Ureter (tissue), 1 donor: ENCODE measurements at places on chromosomes 2 and 18.
A peak's percentile ranks its signal among the peaks of the same experiment; 100 is the strongest.

DNA sequence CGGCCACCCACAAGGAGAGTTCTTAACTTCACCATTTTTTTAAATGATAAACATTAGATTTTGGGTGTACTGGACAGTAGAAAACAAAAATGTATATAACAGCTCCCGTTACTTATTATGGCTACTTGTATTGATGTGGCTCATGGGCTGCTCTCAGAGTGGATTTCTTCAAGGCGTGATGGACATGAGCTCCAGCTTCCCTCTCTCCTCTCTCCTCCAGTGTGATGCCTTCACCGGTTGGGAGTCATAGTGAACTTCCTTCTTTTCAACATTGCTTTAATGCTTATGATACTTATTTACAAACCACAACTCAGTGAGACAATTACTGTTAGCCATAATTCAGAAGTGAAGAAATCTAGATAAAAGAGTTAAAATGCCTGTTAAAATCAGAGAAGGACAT lies 515.2 kb downstream of the RNF144A start:
- no peak for DNase-seq

GRCh38 chr18:13288509-13289133 lies 70.1 kb downstream of the LDLRAD4 start:
- DNase-seq: no peak

DNA sequence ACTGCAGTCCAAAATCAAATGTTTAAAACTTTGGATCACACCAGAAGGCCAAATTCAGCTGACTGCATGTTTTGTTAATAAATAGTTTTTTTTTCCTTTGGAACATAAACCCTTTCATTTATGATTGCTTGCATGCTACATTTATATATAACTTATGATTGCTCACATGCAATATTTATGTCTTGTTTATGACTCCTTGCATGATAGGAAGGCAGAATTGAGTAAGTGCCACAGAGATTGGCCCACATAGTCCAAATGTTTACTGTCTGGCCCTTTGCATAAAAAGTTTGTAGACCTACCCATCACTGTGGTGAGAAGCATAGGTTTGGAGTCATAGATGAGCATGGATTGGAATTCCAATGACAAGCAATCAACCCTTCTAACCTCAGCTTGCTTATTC lies 30.8 kb downstream of the WDFY1 start:
- no peak for DNase-seq

DNA sequence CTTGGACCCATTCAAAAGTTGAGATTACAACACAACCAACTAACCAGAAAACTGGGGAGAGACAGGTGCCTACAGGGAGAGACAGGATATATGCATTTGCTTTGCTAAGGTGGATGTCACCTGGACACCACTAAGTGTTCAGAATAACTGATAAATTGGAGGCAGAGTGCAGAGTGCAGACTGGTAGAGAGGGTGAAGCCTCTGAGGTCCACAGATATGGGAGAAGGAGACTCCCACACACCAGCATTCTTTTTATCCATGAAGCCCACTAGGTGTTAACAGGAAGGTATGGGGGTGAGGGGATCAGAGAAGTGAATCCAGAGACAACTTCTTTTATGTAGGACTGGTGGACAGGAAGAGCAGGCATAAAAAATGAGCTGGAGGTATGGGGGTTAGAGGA lies 1310.0 kb upstream of the ZEB2 start:
- DNase-seq: no peak

GRCh38 chr2:168015274-168015953 lies 232.0 kb downstream of the STK39 start:
- DNase-seq: no peak

- DNase-seq: no peak
Measured at GRCh38 chr2:120315367-120316033, 30.4 kb upstream of the INHBB start.

- no peak for DNase-seq
Measured at GRCh38 chr18:80136679-80137078, 27.6 kb downstream of the ADNP2 start.

- DNase-seq: no peak
Measured at GRCh38 chr2:236718207-236718992, 148.8 kb downstream of the ACKR3 start.

DNA sequence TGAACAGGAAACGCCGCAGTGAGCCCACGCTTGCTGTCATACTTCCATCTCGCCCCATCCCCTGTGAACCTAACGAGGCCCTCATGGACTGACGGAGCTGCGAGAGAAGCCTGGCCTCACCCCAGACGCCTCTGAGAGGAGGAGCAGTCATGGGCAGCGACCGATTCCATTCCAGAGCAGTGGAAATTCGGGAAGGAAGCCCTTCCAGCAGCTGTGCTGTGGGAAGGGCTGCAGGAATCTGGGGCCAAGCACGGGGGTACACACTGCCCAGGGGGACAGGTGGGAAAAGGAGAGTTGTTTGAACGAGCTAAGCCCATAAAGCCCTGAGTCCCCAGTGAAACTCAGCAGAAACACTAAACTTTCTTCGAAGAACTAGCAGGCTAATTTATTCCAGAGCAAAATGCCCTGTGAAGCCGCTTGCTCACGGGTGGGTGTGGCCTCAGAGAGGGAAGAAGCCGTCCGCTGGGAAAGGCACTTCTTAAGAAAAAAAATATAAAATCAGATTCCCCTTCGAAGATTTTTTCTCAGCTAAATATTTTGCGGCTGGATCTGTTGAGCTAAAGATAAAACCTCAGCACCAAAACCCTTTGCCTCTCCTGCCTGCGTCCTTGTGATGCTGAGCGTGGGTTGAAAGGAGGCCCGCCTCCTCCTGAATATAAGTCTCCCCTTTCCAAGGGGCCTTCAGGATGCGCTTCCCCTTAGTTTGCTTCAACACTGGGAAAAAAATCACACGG lies 38.2 kb downstream of the ANKMY1 start:
- no peak for DNase-seq

- DNase-seq: no peak
Measured at GRCh38 chr2:55743583-55743982, 49.9 kb upstream of the PNPT1 start.

DNA sequence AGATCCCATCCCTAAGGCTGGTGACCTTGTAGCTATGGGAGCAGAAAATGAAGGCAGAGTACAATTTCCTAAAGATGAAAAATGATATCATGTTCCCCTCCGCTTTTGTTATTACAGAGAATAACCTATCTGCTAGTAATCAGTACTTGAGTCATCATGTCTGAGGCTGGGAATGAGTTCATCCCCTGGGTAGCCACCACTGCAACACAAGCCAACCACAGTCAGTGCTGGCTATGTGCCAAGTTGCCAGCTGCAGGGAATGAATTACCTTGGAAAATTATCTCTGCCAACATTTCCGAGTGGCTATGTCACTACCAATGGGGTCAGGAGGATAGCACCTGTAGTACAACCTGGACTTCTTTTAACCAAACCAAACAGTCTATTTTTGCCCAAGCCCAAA lies 1094.7 kb upstream of the DDX18 start:
- no peak for DNase-seq

DNA sequence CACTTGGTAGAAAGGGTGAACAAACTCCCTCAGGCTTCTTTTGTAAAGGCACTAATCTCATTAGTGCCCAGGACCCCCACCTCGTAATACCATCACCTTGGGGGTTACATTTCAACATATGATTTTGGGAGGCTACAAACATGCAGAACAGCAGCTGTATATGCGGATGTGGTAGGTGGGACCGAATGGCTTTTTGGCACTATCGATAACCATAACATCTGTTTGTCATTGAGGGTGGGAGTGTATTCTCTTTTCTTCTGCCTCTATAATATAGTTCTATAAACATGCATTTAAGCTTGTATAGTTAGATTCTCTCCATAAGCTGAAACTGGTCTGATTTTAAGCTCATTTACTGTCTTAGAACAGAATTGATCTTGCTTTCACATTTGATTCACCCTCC lies 239.1 kb upstream of the BOD1L2 start:
- no peak for DNase-seq

DNA sequence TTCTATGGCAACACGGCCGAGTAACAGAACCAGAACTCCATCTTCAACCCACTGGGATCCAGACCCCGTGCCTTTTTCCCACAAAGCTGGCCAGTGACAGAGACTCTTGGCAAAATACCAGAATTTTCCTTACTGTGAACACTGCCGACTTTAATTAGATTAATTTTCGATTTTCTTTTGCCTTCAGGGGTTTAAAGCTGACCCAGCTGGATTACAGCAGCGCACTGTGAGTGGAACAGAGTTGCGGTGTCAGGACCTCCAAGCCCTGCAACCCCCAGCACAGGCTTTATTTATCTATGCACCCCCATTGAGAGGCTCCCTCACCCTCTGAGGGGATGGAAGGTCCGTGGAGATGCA lies 36.4 kb downstream of the CTIF start:
- DNase-seq: no peak

DNA sequence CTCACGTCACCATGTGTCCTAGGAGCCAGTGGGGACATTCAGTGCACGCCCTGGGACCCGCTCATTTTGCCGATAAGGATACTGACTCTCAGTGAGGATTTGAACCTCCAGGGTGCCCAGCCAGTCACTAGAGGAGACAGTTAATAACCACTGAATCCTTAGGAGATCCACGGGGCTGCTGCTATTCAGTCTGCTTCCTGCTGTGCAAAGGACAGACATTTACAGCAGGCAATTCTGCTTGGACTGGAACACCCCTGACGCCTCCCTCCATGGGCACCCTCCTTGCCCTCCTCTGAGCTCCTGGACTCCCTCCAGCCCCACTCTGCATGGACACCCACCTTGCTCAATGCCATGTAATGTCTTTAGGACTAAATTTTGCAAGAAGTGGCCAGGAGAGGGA lies 265.5 kb downstream of the EIPR1 start:
- no peak for DNase-seq

- DNase-seq: no peak
Measured at GRCh38 chr2:85319796-85320195, 8.0 kb downstream of the TGOLN2 start.

DNA sequence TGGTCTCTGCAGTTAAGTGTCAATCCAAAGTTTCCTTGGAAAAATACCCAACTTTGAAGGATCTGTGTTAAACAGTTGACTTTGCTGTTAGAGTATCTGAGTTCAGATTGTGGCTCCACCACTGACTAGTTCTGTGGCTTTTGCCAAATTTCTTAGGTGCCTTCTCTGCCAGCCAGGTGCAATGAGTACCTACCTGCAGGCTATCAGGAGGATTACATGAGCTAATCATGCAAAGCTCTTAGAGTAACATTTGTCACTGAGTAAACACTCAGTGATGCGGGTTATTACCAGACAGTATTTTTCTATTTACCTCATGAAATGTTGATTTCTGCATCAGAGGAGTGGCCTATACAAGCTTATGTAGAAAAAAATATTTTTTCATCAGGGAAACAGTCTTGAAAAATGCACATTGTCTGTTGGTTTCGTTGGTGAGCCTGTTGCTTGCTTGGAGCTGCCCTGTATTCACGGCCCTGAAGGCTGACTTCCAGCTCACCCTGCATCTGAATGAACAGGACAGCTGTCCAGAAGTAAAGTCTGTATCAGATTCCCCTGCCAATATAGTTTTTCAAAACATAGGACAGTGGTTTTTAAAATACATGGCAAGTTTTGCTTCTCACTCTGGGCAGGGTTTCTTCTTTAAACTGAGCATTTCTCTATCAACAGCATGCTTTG lies 235.1 kb downstream of the CDCA7 start:
- DNase-seq: no peak

GRCh38 chr2:37561615-37562569 lies 109.5 kb downstream of the CDC42EP3 start:
- no peak for DNase-seq

DNA sequence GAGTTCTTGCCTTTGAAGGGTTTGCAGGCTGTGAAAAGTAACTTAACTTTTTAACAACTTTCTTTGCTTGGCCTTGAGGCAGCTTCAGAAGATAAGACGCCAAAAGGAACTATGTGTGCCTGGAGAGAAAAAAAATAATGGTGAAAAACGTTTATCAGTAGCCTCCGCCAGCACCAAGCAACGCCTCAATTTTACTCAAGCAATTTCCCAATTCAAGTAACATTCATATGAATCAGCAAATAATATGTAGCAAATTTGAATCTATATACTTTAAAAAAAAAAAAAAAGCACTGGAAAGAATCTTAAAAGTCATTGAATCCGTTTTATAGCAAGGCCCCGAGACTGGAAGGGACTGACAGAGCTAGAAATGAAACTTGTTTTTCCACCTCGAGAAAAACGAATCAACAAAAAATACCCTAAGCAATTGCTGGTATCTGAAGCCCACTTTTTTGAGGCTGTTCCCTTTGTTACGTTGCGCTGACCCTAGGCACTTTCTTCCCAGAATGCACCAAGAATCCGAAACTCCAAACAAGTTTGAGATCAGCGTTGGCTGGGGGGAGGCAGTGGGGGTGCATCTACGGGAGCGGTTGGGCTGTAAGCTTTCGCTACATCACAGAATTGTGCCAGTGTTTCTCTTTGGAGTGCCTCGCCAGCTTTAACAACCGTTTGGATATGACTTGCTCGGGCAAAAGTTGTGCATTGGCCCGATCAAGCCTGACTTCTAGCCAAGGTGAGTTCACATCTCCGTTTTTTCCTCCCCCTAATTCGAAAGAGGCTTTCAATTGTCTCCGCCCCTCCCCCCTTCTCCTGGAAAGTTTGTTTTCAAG lies 2.7 kb upstream of the TGIF1 start:
- DNase-seq: peak; percentile 66

DNA sequence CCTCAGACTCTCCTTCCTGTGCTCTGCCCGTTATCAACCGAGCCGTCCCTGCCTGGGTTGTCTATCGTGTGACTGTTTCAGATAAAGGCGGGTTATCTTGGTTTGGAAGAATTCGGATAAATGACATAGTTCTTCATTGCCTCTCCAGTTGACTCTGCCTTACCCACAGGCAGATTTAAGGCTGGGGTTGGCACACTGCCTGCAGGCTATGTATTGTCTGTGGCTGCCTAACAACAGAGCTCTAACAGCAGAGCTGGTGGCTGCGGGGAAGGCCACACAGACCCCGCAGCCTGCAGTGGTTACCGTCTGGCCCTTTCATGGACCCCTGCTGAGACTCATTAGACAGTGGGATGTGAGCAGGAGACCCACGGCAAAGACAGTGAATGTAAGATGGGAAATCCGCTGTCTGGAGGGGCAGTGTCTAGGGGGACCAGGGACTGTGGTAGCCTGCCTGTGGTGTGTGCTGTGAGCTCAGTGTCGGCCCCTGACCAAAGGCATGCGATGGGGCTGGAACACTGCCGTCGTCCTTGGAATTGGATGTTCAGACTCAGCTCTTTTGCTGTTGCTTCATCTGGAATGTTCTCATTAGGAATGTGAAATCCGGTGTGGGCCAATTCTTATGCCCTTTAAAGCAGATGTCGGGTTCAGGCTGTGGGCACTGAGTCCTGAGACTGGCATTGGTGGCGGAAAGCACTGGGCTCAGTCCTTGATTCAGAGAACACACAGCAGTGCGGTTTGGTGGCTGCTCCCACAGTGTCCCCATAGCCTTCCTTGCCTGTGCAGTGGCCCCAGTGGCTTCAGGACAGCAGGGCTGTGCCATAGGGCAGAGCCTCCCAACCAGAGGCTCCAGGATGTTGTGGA lies 44.5 kb downstream of the SH3RF3 start:
- peak; percentile 88 for DNase-seq

GRCh38 chr2:193738892-193739291 lies 1544.2 kb upstream of the TMEFF2 start:
- no peak for DNase-seq

GRCh38 chr2:209823484-209823883 lies 51.9 kb downstream of the UNC80 start:
- no peak for DNase-seq

GRCh38 chr2:43171789-43172188 lies 54.6 kb downstream of the ZFP36L2 start:
- no peak for DNase-seq
